ENCODE measurements at places on chromosomes 2 and 18.

DNA sequence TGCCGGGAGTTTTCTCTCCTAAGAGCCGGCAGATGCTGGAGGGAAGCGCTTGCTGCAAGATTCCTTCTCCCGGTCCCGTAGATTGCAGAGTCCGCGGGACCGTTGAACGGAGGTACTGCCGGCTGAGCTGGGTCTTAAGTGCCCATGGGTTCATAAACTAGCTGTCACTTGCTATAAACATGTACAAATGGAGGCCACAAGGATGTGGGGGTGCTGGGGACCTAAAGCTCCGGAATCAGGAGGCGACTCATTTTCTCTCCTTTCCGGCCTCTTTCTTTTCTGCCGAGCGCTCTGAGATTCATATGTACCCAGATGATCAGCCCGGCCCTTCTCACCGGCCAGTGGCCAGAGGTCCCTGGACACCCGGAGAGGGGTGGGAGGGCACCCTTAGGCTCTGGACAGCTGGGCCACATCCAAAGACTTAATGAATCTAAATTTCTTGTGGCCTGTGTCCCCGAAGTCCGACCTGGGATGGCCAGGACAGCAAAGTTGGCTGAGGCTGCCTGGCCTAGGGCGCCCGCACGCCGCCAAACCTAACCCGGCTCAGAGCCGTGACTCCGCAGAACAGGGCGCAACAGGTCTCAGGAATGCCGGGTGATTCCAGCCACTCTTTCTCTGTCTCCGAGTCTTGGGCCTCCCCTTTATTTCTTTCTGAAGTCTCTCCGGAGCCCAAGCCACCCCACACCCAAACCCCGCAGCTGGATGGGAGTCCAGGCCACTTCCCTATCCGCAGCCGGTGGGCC, 2.4 kb upstream of the PAX3 start:
- no peak for DNase-seq

- DNase-seq = no peak
These were observed 23.5 kb downstream of the ITSN2 start for GRCh38 chr2:24336811-24337210.

GRCh38 chr2:182818501-182818900, 47.9 kb downstream of the FRZB start:
- no peak for DNase-seq

- DNase-seq = no peak
These were observed 9.4 kb upstream of the GPR17 start for GRCh38 chr2:127636248-127637235.

DNA sequence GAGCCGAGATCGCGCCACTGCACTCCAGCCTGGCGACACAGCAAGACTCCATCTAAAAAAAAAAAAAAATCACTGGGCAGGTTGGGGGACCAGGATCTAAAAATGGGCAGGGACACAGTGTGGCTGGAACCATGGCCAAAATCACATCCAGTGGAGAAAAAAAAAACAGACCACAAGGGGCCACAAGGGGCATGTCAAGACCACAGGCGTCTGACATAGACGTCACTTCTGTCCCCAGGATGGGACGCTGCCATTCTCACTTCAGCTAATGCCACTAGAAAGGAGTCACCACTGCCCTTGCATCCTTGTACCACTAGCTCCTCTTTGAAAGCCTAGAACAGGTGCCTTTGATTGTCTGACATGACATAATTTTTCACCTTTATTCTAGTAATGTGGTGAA, 2.5 kb upstream of the POMC start:
- DNase-seq = no peak

DNA sequence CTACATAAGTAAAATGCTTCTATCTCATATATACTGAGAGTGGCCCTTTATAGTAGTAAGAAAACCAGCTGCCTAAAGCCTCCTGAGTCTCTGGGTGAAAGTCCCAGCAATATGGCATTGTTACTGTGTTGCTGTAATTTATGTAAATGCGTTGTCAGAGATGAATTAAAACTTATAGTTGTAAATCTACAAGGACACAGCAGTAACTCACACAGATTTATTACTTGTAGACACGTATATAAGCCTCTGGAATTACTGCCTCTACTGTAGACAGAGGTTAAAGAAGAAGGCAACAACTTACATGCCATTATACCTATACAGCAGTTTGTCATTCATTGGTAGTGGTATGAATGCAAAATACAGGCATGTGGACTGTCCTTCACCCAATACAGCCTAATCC, 169.1 kb upstream of the BOD1L2 start:
- no peak for DNase-seq

DNA sequence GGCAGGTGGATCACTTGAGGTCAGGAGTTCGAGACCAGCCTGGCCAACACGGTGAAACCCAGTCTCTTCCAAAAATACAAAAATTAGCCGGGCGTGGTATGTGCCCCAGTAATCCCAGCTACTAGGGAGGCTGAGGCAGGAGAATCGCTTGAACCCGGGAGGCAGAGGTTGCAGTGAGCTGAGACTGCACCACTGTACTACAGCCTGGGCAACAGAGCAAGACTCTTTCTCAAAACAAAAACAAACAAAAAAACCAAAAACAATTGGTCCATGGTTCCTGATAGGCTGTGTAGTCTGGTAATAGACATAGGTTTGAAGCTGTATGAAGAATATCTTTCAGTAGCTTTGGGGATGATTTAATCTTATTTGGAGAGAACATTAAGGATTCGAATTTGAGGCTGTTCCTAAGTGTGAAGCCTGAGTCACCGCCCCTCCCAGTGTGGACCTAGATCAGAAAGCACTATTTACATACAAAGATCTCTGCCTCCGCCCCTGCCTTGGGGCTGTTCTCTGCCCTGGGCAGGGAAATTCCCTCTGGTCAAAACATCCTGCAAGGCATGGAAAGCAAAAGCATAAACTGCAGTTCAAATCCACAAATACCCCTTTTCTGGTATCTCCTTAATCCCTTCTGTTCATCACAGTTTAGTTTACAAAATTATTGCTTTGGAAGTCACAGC, 52.8 kb upstream of the PMAIP1 start:
- no peak for DNase-seq

DNA sequence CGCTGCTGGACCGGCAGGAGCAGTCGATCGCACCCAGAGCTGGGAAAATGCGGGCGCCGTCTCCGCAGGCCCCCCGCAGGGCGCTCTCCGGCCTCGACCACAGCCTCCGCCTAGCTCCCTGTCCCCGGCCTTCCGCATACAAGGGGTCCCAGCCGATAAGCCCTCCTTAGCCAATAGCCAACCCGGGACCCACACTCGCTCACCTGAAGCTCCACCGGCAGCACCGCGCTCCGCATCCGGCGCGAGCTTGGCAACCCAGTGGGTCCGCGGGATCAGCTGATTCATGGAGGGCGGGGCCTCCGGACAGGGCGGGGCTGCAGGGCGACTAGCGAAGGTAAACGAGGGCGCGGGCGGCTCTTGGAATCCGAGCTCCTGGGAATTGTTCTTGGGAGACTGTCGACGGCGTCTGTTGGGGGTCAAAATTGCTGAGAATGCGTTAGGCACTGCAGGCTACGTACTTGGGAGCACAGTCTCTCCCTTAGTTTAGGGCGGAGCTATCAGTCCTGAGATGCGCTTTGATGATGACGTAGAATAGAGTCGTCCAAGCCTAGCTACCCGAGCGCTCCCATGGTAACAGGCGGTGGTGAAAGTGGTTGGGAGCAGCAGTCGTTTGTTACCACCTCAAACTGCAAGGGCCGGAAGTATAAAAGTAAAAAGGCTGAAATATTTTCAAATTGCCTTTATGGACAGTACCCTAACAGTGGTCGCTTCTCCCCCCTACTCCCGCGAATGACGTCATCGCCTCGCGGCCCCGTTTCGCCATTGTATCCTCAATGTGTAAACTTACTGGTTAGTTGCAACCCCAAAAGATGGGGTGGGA, at the start of gene ALS2:
TSS of gene ALS2 (minus strand) at position 260 of the 820 bp plus-strand sequence. CDS start 12,048 bp downstream, outside the sequence.
- peak; percentile 95 for DNase-seq

GRCh38 chr2:55090702-55091101, 40.5 kb upstream of the RTN4 start:
- no peak for DNase-seq

DNA sequence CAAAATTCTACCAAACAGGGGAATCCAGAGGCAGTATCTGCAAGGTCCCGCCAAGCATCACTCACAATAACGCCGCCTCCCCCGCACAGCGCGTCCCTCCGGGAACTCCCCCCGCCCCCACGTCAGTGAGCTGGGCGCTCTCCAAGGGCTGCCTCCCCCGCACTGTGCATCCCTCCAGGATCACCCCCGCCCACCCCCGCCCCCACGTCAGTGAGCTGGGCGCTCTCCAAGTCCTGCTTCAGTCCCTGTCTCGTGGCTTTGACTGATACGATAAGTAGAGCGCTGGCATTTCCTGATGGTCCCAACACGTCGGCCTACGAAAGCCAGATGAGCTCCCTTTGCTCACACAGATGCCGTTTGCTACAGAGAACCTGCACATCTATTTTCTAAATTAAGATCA, 130.7 kb upstream of the TPO start:
- DNase-seq = no peak

- DNase-seq = no peak
These were observed 287.4 kb downstream of the NOL4 start for GRCh38 chr18:33937270-33937816.

DNA sequence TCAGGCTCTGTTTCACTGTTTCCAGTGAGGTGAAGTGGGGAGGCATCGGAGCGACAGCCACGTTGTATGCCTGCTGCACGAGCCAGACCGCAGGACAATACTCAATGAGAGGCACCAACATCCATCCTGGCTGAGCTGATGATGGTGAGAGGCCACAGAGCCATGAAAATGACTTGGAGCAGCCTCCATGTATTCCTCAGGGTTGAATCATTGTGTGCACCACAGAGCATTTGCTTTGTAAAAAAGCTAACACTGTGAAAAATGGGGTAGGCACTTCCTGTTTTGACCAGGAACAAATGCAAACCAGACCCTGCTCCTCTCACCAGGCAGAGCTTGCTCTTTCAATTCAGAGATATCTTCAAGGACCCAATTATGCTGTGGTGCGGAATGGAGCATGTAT, 87.2 kb downstream of the LPIN1 start:
- DNase-seq = no peak

- no peak for DNase-seq
These were observed 15.4 kb upstream of the CAVIN2 start for GRCh38 chr2:191862156-191862775.

- DNase-seq = no peak
These were observed 15.7 kb upstream of the TTC21B start for GRCh38 chr2:165969227-165969626.

GRCh38 chr2:157395811-157396210, 48.1 kb downstream of the CYTIP start:
- no peak for DNase-seq

DNA sequence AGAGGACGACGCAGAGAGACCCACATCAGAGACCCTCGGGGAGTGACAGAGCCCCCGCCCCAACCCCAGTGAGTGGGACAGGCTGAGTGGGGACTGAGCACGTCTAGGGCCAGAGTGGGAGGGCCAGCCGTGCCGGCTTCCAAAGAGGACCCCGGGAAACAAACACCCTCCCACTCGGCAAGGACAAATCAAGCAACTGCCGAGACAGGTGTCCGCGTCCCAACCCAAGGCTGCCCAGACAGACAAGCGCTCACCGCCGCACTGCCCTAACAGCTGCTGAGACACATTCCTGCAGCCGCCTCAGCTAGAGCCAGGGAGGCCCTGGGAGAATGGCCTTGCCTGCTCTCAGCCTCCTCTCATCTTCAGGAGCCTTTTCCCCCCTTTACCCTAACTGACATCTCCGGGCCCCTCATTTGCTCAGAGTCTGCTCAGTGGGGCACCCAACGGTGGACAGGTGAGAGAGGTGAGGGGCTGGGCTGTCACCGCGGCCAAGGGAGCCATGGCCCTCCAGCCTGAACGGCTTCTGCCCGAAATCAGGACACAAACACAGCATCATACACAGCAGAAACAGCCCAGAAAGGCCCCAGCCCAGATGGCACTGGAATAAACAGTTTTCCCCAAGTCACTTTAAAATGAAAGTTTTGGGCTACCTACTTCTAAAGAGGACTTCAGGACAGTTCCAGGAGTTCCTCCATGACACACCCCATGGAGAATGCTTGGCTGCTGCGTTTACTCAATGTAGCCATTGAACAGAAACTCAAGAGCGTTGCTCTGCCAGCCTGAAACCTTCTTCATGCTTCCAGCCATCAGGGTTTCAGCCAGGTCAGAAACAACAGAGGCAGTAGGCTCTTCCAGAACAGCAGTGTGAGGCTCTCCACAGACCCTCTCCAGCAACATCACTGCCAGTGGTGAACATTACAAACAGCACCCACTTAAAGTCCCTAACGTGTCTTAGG, 23.6 kb downstream of the SLC66A2 start:
- peak; percentile 65 for DNase-seq

- no peak for DNase-seq
These were observed 55.7 kb upstream of the EML4 start for GRCh38 chr2:42113452-42113851.

- no peak for DNase-seq
These were observed 93.7 kb upstream of the ZNF516 start for GRCh38 chr18:76588601-76589226.

All from left forelimb (tissue), 1 donor.